ENCODE measurements at places on chromosomes 6 and 20.

DNA sequence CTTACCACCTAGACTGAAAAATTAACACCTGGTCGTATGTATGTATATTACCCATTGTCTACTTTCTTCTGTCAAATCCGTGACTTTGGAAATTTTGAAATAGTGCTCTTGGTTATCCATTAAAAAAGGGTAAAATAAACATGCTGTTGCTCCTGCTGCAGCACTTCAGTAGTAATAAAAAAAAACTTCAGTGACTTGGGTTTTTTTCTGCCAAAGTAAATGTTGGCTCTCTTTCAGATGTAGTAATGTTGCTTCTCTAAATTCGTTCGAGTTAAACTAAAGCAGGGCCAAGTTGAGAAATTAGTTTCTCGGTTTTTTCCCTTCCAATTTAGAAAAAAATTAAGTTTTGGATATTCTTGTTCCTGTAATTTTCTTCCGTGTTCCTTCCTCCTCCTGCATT, 34.2 kb downstream of the JARID2 start:
- no peaks in the 10 kb centered on the region for H3K36me3 ChIP-seq
- no peak overlapping the region for H3K4me3 ChIP-seq
- H3K27ac ChIP-seq, result peak overlapping the region; percentile 3

GRCh38 chr20:2671977-2672376, 8.0 kb upstream of the IDH3B start:
- no peaks in the 10 kb centered on the region for H3K36me3 ChIP-seq
- no peaks in the 10 kb centered on the region for H3K4me1 ChIP-seq
- H3K4me3 ChIP-seq, result no peak overlapping the region
- no peaks in the 10 kb centered on the region for H3K27me3 ChIP-seq
- DNase-seq, result no peak

GRCh38 chr6:169833258-169833794, 81.9 kb downstream of the ERMARD start:
- H3K4me1 ChIP-seq, result peaks cover 12% of the 10 kb centered on the region
- no peak overlapping the region for H3K4me3 ChIP-seq
- DNase-seq, result no peak

- no peaks in the 10 kb centered on the region for H3K36me3 ChIP-seq
- H3K27me3 ChIP-seq, result no peaks in the 10 kb centered on the region
- no peak overlapping the region for H3K27ac ChIP-seq
- H3K4me1 ChIP-seq, result no peaks in the 10 kb centered on the region
- DNase-seq, result no peak
These were observed 643.8 kb upstream of the AGPAT4 start for GRCh38 chr6:161917645-161918044.

All from left ventricle myocardium inferior (tissue), 1 donor.